ENCODE measurements at places on chromosomes 6 and 20.

GRCh38 chr6:6736791-6737654, 148.5 kb downstream of the LY86 start:
- DNase-seq: no peak

DNA sequence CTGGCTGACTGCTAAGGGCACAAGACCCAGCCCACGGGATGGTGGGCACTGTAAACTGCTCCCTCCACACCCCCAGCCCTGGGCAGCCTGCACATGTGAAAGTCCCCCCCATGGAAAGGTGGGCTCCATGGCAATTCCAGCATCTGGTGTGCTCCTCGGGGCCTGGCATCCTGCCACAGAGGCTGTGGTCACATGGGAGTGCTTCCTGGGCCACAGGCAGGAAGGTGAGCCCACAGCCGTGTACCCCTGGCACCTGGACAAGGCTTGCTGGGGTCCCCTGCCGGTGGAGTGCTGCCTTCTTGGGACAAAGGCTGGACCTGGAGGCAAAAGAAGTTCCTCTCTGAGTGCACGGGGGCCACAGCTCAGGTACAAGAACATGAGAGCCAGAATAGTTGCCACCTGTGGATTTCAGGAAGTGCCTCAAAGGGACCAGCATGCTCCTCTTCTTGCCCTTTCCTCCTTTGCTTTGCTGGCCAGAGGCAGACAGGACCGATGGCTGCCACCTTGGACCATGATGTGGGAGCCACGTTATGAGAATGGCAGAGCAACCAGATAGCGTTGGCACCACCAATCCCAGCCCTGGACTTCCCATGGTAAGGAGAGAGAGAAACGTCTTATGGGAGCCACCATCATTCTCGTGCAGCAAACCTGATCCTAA, 120.2 kb upstream of the MLN start:
- no peak for DNase-seq

- no peak for DNase-seq
Measured at GRCh38 chr6:85576476-85576875, 17.2 kb downstream of the SNX14 start.

GRCh38 chr6:106080763-106081095, 5.4 kb upstream of the PRDM1 start:
- no peak for DNase-seq

DNA sequence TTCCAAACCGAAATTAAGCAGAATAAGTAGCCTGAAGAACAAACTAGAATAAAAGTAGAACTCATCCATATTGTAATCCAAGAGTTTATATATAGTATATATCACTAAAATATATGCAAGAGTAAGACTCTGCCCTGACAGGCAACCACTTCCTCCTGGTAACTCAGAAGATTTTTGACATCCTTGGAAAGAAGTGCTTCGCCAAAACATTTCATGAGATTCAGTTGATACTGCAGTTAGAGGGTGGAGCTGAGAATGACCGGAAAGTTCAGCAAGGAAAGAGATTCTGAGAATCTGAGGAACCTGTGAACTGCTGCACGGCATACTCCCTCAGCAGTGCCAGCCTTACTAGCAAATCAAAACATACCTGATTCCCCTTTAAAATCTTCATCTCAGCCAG, 79.6 kb downstream of the CDK19 start:
- no peak for DNase-seq

- no peak for DNase-seq
Measured at GRCh38 chr20:59005523-59006166, 1.4 kb downstream of the CTSZ start.

- no peak for DNase-seq
Measured at GRCh38 chr20:62792182-62792939, 3.9 kb upstream of the MRGBP start.

GRCh38 chr20:25055711-25056495, 2.0 kb downstream of the ACSS1 start:
- DNase-seq: no peak

DNA sequence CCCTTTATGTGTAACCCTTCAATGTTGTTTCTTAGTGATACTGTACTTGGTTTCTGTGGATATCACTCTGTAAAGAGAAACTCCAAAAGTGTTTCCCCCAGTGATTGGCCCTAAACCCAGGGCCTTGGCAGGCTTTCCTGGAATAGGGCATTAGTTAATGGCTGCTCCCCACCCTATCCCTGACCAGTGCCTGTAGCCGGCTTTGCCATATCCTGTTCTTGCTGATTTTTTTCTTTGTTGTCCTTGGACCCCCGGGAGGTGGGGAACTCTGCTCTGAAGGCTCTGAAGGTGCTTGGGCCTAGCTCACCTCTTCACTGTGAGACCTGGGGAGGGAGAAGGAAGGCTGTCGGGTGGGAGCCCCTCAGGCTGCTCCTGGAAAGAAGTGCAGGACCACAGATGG, 120.1 kb downstream of the TCP11 start:
- DNase-seq: no peak

- DNase-seq: no peak
Measured at GRCh38 chr6:110756817-110757216, 58.5 kb downstream of the CDK19 start.

- DNase-seq: no peak
Measured at GRCh38 chr20:1629321-1629720, 9.5 kb upstream of the SIRPB1 start.

DNA sequence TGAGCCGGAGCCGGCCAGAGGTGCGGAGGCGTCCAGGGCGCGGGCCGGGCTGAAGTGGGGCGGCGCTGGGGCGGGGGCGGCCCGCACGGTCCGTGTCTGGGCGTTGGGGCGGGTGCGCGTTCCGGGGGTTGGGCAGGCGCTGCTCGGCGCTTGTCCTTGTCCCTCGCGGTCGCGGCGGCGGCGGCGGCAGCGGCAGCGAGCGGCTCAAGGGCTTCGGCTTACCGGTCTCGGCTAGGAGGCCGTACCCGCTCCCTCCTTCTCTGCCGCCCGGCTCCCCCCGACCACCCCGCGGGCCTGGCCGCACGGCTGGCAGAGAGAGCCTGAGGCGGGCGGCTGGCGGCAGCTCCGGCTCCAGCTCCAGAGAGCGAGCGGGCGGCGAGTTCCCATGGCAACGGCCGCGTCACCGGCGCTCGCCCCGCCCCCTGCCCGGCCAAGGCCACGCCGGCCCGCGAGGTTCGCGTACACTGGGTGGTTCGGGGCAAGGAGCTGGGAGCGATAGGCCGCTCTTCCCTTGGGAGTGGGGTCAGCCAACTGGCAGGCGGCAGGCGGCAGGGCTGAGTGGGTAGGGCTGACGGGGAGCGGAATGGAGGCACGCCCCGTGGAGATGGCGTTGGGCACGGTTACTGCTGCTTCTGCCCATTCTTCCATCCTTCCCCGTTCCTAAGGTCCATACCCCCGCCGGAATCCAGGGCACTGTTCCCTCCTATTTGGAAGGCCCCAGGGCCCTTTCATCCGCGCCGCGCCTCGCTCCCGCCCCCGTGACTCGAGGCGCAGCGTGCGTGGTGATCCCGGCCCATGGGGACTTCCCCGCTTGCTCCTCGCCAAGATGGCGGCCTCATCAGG, at the start of gene LRRC73:
LRRC73 (minus strand) TSS at position 363 of the 843 bp plus-strand sequence. CDS start 561 bp downstream, outside the sequence.
- DNase-seq: peak; percentile 43

GRCh38 chr6:11495565-11496145, 41.9 kb upstream of the TMEM170B start:
- no peak for DNase-seq

- no peak for DNase-seq
Measured at GRCh38 chr20:5270603-5271002, 46.2 kb downstream of the PROKR2 start.

GRCh38 chr20:38805958-38806854, 709 bp downstream of the PPP1R16B start:
- no peak for DNase-seq

DNA sequence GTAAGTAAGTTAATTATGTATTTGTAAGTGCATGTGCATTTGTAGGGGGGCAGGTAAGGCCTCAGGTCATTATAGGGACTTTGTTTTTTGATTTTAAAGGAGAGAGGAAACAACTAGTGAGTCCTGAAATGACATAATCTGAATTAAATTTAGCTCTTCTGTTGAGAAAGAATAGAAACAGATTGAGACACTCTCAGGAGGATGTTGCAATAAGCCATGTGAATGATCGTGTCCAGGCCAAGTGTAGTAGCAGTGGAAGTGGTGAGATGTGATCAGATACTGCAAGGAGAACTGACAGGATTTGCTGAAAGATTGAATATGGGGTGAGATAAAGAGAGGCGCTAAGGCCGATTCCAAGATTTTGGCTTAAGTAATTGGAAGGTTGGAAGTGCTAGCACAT, 2.6 kb upstream of the CENPW start:
- DNase-seq: no peak

DNA sequence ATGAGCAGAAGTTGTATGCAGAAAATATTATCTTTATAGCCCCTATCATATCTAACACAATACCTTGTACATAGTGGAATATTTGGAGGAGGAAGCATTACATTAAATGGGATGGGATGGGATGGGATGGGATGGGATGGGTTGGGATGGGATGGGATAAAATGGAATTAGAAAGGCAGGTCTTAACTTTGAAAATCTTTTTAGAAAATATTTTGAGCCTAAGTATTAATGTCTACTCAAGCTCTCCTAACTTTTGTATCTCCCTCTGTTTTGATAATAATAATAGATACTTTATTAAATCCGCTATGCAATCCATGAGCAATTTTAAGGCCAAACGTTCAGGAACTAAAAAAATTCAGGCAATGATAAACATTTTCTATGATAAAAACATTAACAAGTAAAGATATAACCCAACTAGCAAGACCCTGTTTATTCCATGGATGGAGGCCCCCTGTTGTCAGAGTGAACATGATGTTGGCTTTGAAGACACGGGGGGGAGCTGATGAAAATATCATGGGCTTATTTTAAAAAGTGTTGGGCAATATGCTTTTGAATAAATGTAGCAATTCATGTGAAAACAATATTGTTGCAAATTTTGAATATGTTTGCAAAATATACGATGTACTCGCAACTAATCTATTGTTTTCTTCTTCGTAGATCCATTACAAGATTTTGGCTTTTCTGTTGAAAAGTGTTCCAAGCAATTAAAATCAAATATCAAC, 35.9 kb downstream of the LY86 start:
- no peak for DNase-seq

- no peak for DNase-seq
Measured at GRCh38 chr6:29749668-29750067, 26.4 kb downstream of the HLA-F start.

GRCh38 chr6:34200340-34200971, 36.2 kb upstream of the HMGA1 start:
- DNase-seq: no peak

DNA sequence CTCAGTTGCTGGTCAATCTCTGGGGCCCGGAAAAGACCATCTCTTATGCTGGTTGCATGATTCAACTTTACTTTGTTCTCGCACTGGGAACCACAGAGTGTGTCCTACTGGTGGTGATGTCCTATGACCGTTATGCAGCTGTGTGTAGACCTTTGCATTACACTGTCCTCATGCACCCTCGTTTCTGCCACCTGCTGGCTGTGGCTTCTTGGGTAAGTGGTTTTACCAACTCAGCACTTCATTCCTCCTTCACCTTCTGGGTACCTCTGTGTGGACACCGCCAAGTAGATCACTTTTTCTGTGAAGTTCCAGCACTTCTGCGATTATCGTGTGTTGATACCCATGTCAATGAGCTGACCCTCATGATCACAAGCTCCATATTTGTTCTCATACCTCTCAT, 4.3 kb downstream of the OR2J3 start:
- no peak for DNase-seq

DNA sequence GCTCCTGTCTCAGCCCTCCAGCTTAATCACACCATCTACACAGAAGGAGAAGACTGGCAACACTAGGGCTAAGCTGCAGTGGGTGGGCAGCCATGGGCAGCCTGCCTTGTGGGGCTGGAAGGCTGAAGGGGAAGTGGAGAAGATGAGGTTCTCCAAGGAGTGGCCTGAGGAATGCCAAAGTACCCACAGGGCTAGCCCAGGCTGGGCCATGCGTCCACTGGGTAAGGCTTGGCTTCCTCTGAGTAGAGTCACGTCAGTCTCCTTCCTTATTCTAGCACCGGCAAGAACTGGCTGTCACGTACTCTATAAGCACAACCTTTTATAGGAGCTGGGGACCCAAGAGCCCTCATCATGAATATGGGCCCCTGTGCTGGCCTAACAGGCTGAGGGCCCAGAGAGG, 110.6 kb upstream of the SIRPA start:
- DNase-seq: no peak

DNA sequence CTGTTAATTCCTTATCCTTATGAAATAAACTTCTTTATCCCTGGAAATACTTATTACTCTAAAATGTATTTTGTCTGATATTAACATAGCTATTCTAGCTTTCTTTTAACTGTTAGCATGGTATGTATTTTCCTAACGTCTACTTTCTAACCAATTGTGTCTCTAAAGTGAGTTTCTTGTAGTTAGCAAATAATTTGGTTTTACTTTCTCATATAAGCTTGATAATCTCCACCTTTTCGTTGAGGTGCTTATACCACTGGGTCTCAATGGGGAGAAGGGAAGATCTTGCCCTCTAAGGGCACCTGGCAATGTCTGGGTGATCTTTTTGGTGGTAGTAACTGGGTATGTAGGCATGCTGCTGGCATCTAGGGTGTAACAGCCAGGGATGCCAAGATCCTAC, 25.7 kb downstream of the ZNF334 start:
- DNase-seq: no peak

GRCh38 chr6:117440706-117441525, 15.2 kb upstream of the ROS1 start:
- no peak for DNase-seq

GRCh38 chr6:22353101-22353500, 56.3 kb upstream of the PRL start:
- no peak for DNase-seq

- peak; percentile 71 for DNase-seq
Measured at GRCh38 chr20:35994994-35995453, 26.6 kb downstream of the CNBD2 start.

DNA sequence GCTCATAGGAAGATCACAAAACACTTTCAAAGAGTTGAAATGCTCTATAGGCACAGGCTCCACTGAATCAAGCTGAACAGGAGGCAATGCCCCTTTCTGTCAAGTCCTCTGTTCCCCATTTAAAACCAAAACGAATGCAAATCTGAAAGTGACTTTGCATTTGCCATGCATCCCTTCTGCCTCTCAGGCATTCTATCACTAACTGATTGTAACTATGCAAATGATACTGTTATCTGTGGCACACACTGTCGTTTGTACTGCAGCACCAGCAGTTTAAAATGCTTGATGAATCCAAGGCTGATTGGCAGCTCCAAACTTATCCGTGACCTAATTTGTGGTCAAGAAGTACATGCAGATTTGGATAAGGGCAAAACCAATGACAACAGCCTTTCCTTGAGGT, 1067.5 kb upstream of the MAP3K7 start:
- DNase-seq: no peak

- DNase-seq: no peak
Measured at GRCh38 chr20:15658295-15658694, 915.0 kb downstream of the KIF16B start.

DNA sequence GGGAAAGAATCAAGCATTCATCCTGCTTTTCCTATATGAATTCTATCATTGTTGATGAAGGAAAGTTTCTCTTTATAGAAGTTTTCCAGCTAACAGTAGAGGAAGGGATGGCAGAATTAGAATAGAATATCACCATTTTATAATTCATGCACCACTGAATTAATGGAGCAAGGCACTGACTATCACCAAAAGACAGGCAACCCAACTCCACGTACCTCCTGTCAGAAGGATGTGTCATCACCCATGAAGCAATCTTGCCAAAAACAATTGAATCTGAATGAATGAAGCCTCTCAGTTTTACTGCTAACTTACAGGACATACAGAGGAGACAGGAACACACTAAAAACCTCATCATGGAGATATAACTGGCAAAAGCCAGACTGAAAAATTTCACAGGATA, 122.4 kb downstream of the NFATC2 start:
- DNase-seq: no peak

Data from stimulated activated CD4-positive, alpha-beta T cell treated with anti-CD3 and anti-CD28 coated beads, Interleukin-1b, Interleukin-23, amount 100 ng/mL, for 1 hour (primary cell).